ENCODE measurements at places on chromosomes 7 and 10. TPM values are rescaled to one million over a fixed set of nuclear protein-coding genes. Genes with fewer than 3 reads are reported as not detected.

TRPV5 gene
- not detected for total RNA-seq

IL6 gene
- total RNA-seq = 0.83 TPM

OPALIN gene
- total RNA-seq = not detected

FFAR4 gene
- 0.42 TPM for total RNA-seq

MLXIPL gene
- total RNA-seq = 10.9 TPM

CCL24 gene
- not detected for total RNA-seq

FAM20C gene
- total RNA-seq = 46.5 TPM

FAM25A gene
- total RNA-seq = not detected

CUZD1 gene
- 0.42 TPM for total RNA-seq

CDK1 gene
- 0.66 TPM for total RNA-seq

OLAH gene
- total RNA-seq = 15.2 TPM

SAP25 gene
- 0.92 TPM for total RNA-seq

INMT gene
- 113 TPM for total RNA-seq

SMKR1 gene
- 0.33 TPM for total RNA-seq

MAGI2 gene
- total RNA-seq = 14.4 TPM

PNLIPRP2 gene
- not detected for total RNA-seq

TLX1 gene
- total RNA-seq = not detected

AOAH gene
- total RNA-seq = 2.0 TPM

RALA gene
- total RNA-seq = 12.3 TPM

ASL gene
- 14.5 TPM for total RNA-seq

SPDYE9 gene
- total RNA-seq = not detected

A1CF gene
- not detected for total RNA-seq

CCDC186 gene
- 21.2 TPM for total RNA-seq

SFRP4 gene
- total RNA-seq = 11.3 TPM

LIPK gene
- total RNA-seq = not detected

RPEL1 gene
- 0.17 TPM for total RNA-seq

PIP gene
- total RNA-seq = not detected

AGMO gene
- 0.17 TPM for total RNA-seq

BHLHA15 gene
- not detected for total RNA-seq

SPDYE1 gene
- total RNA-seq = not detected

HHEX gene
- total RNA-seq = 8.3 TPM

PNLIPRP1 gene
- total RNA-seq = not detected

SYT15B gene
- total RNA-seq = 4.2 TPM

OR2A1 gene
- 0.17 TPM for total RNA-seq

AMZ1 gene
- total RNA-seq = 0.39 TPM

JAKMIP3 gene
- total RNA-seq = 1.6 TPM
